ENCODE measurements at places on chromosomes 16 and 17. TPM values are rescaled to one million over a fixed set of nuclear protein-coding genes. Genes with fewer than 3 reads are reported as not detected.

DNA sequence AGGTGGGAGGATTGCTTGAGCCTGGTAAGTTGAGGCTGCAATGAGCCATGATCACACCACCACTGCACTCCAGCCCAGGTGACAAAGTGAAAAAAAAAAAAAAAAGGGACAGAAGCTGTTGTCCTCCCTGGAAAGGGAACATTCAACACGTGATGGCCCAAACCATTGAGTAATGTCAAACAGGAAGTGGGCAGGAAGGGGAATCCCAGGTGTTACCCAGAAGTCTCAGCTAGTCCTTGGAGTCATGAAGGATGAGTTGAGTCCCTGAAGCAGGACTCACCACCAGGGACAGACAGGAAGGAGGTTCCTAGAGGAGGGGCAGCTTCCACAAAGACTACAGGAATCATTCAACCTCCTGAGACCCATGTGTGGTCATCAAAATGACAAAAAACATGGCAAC, 19.8 kb upstream of the CMIP start:
- DNase-seq: no peak

DNA sequence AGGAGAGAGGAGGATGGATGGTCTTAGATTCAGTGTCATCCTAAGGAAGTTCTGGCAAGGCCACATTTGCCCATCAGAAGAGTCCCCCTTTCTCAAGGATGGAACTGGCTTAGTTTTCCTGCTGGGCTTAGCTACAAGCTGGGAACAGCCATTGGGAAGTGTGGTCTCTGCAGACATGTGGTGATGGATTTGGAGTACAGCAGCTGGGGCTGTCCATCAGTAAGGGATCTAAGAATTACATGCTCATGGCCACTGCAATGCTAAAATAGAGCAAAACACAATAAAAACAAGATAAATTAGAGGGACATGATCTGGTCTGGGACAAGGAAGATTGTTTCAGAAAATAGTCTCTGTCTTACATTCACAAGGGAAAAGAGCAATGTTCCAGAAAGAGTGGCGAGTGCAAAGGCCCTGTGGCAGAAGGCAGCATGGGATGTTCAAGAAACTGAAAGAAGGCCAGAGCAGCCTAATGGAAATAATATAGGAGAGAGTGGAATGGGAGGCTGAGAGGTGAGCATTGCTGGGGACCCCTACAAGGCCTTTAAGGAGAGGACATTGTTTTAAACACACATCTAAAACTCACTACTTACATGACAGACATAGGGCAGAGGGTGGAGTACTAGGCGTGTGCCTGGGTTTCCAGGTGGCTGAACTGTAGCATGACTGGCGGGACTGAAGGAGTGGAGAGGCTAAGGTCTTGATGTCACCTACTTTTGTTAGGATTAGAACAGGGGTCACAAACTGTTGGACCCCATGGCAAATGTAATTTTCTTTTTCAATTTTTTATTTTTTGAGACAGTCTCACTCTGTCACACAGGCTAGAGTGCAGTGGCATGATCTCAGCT, 17.0 kb upstream of the TOX3 start:
- no peak for DNase-seq

DNA sequence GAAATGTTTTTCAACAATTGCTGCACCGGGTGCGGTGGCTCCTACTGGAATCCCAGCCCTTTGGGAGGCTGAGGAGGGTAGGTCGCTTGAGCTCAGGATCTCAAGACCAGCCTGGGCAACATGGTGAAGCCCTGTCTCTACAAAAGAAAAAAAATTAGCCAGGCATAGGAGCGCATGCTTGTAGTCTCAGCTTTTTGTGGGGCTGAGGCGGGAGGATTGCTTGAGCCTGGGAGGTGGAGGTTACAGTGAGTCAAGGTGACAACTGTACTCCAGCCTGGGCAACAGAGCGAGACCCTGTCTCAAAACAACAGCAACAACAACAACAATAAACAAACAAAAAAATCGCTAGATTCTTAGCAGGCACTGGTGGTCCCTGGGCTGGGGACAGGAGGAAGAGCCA, 28.5 kb downstream of the IL21R start:
- no peak for DNase-seq

GRCh38 chr17:60128171-60128859, 21.5 kb upstream of the CA4 start:
- DNase-seq: no peak

C16orf87 gene
- total RNA-seq: 9.9 TPM

DNA sequence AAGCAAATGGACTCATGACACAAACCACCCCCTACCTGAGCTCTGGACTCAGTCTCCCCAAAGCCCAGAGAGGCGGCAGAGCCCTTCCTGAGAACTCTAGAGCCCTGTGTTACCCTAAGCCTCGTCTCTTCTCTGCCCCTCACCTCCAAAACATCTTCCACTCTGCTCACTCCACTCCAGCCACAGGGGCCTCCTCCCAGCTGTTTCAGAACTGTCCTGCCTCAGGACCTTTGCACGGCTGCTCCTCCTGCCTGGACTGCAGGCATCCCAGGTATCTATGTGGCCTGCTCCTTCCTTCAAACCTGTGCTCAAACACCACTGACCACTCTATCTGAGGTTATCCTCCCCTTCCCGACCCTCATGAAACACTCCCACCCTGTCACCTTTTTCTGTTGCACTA, 12.9 kb upstream of the LITAF start:
- DNase-seq: no peak

GSG1L gene
- not detected for total RNA-seq

DNA sequence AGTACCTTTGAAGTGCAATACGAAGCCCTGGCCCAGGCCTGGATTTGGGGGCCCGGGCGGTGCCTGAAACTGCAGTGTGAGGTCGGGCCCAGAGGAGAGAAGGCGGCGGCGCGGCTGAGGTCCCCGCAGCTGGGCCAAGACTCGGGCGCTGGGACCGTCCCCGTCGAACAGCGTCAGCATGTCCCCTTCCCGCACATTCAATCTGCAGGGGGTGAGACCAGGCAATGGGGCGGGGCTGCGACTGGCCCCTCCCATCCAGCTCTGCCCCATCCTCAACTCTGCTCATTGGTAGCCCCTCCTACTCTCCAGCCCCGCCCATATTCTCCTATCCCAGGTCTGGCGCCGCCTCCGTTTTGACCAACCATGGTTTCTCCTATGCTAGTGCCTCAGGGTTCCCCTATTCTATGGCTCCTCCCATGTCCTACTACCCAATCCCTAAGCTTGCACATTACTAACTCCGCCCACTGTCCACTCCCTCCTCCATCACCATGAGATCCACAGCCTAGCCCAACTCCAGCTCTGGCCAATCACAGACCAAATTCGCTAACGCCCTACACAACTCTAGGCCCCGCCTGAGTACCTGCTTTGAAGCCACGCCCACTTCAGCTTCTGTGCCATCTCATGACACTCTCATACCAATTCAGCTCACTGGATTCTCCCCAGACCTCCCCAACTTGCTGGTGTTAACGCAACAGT, 14.4 kb upstream of the CDIPT start:
- no peak for DNase-seq
